ENCODE measurements at places on chromosomes 5 and 9.

DNA sequence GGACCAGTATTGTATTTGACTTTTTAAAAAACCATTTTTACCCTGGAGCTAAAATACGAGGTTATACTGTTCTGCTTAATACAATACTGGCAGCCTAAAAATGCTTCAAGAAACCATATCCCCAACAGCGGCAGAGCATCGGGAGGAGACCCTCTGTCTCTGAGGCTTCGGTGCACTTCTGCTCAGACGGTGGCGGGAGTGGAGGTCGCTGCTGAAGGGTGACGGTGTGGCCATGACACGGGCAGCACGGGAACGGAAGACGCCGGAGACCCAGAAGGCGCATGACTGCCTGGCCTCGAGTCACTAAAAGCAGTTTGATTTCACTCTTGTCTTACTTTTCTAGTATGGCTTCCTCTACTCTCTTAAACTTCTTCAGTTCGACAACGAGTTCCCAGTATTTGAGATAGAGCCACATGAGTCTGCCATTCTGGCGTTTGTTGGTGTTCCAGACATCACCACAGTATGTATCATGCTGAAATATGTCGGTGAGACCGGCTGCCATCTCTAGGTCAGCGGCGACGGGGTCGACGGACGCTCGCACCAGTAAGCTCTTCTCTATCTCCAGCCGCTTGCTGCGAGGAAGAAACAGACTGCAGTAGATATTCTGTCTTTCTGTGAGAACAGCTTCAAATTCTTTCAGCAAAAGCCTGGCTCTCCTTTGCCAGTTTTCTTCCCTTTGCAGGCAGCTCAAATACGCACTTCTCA, 12.8 kb downstream of the CCDC127 start:
- no peak for DNase-seq

DNA sequence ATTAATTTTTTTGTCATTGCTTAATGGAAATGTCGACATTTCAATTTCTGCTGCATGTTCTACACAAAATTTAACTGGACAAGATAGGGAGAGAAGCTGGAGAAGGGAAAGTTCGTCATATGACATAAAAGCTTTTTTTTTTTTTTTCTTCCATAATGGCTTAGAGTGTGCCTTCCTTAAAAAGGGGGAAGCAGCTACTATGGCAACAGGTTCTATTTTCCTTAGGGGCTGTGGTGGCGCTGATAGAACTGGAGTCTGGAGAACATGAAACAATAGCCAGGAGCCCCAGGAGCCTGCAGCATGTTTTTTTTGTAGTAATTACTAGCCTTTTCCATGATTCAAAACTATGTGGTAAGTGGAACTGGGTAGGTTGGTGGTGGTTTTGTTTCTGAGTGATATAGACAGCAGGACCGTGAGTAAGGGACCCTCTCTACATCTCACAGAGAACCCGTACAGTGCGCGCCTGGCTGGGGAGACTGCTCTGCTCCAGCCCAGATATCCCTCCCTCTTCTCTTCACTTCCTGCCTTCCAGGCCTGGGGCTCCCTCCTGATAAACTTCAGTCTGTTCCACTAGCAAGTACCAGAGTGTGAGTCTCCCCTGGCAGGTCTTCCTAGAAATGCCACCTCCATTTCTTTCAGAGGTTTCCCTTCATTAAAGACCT, 301.6 kb downstream of the NR3C1 start:
- no peak for DNase-seq

GRCh38 chr9:131873891-131874440, 134.1 kb upstream of the RAPGEF1 start:
- no peak for DNase-seq

DNA sequence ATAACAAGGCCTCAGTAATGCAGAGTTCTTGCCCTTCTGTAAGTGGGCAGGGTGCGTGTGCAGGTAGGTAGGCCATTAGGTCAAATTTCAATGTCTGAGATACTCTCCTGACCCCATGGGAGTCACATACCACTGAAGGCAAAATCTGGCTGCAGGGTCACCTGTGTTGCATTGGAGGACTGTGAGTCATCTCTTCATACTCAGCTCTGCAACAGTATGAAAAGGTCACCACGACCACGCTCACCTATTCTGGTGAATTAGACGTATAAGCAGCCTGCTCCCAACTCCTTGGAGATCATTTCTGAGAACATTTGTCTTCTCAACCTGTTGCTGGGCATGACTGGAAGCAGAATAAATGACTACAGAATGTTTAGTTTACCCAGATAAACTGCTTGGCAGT, 599.8 kb downstream of the PDE4D start:
- DNase-seq = no peak

GRCh38 chr9:124778575-124779367, 1.8 kb downstream of the OLFML2A start:
- DNase-seq = no peak

GRCh38 chr9:69918322-69918721, 97.7 kb downstream of the CFAP95 start:
- no peak for DNase-seq

DNA sequence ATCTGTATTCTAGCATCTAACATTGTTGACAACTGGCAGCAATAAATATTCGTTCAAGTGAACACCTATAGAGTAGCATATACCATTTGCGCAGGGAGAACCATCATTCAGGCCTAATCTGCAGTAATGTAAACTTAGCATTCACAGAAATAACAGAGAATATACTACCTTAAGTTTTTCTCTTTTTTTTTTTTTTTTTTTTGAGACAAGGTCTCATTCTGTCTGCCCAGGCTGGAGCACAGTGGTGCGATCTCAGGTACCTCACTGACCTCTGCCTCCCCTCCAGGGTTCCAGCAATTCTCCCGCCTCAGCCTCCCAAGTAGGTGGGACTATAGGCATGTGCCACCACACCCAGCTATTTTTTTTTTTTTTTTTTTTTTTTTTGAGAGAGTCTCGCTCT, 12.1 kb downstream of the UBAP2 start:
- no peak for DNase-seq

- DNase-seq = no peak
Measured at GRCh38 chr5:11251247-11251646, 490.2 kb upstream of the DAP start.

GRCh38 chr9:123322273-123323195, 33.5 kb upstream of the CRB2 start:
- DNase-seq = no peak

All from RWPE2 (cell line).